Neural crest cell (in vitro differentiated cells): ENCODE measurements at places on chromosomes 11 and 22. TPM values are rescaled to one million over a fixed set of nuclear protein-coding genes. Genes with fewer than 3 reads are reported as not detected.

GRCh38 chr11:130001461-130002351, 929 bp downstream of the PRDM10 start:
- no peak for DNase-seq

- DNase-seq: no peak
Measured at GRCh38 chr22:43443152-43443471, 31.3 kb downstream of the MPPED1 start.

Gene RFPL2
- 0.21 TPM in 1 of 2 replicates, not detected in the other for total RNA-seq

DNA sequence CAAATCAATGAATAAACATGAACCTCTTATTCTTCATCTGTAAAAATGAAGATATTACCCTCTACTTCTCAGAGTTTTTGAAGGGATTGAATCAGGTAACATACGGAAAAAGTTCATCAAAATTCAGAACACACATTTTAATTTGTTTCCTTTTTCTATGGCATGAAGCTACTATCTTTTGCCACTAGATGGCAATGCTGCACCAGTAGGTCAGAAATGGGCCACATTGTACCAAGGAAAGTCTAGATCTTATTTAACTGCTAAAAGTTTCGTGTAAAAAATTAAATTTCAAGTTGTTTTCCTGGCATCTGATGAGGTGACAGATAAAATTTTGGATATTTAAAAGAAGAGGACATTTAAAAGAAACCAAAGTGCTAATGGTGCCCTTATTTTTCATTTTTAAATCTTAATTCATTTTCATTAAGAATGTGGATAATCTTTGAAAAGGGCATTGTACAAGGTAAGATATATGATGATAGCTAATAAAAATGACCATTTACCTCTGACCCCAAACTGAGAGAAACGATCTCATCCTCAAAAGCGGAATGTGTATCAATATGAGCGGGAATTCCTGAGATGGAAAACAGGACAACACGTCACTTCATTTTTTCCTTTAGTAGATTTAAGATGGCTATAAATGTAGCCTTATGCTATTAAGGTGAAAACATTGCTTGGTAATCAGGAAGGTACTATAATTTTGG, 16.1 kb downstream of the ALKBH8 start:
- no peak for DNase-seq

DNA sequence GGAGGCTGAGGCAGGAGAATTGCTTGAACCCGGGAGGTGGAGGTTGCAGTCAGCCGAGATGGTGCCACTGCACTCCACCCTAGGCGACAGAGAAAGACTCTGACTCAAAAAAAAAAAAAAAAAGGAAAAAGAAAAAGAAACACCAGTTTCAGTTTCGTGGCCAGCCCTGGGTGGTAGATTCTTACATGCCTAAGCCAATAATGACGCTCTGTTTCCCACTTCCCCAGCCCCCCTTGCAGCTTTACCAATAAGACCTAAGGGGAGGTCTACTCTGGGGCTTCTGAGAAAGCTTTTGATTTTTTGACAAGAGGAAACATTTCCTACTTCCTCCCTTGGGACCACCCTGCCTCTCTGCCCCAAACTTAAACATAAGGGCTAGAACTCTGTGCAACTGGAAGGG, 30.0 kb upstream of the PTPRJ start:
- DNase-seq: no peak

GRCh38 chr11:77092382-77092781, 10.3 kb upstream of the OMP start:
- DNase-seq: no peak

Gene TTLL12
- 72.4 and 73.8 TPM in 2 replicates for total RNA-seq

Gene SLC6A5
- 0.05 TPM in 1 of 2 replicates, not detected in the other for total RNA-seq

DNA sequence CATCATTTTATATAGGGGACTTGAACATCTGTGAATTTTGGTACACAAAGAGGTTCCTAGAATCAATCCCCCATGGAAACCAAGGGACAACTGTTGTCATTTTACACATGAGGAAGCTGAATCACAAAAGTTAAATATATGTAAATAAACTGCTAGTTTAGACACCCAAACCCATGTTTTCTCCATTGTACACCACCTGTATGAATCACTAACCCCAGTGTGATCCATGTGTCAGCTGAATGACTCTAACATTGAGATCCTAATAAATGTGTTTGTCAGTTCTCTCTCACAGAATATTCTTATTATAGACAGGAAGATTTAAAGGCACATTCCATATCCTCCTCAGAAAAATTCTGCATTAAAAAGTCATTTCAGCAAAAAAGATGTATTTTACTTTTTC, 83.3 kb downstream of the ATG16L2 start:
- DNase-seq: no peak

DNA sequence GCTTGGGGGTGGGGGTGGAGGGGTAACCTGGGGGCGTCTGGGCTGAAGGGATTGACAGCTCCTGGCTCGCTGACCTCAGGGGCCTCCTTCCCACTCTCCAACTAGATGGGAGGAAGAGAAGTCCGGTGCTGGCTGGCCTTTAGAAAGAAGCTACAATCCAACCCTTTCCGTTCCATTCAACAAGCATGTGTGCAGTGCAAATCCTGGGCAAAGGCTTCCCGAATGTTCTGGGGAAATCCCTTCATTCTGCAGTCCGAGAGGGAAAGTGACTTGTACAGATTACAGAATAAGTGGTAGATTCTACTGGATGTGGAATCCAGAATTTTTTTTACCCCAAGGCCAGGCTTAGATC, 149.9 kb downstream of the FEZ1 start:
- DNase-seq: no peak

DNA sequence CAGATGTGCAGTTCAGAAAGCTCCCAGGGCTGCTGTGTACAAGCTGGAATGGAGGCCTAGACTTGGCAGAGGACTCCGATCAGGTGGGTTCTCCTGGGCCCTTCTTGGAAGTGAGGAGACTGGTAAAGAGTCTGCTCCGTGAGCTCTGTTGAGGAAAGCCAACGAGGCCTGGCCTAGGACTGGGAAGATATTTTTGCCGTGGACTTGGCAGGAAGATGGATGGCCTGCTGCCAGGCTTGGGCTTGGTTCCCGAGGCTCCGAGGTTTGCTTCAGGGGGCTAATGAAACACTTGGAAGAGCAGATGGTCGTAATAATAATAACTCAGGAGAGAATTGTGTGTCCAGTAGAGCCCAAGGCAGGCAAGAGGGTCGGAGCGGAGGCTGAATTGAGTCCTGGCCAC, 3.9 kb downstream of the GALR3 start:
- no peak for DNase-seq

DNA sequence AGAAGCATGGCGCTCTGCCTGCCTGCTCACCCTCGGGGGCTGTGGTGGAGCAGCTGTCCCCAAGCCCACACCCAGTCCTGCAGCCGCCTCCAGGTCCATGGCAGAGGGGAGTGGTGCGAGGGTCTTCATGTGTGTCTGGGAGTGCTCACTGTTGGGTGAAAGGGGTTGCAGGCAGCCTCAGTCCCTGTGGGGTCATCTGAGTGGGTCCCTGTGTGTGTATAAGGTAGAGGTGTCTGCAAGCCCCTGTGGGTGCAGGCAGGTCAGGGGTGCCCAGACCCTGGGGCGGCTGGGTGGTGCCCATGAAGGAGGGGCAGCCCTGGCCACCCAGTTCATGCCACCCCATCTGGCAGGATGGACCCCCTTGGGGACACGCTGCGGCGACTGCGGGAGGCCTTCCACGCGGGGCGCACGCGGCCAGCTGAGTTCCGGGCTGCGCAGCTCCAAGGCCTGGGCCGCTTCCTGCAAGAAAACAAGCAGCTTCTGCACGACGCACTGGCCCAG, 4.9 kb downstream of the ALDH3B1 start:
- no peak for DNase-seq

Gene MS4A6A
- total RNA-seq: not detected in 2 replicates

Gene ZDHHC13
- 18.5 and 19.8 TPM in 2 replicates for total RNA-seq

- peak; percentile 62 for DNase-seq
Measured at GRCh38 chr11:45885274-45885920, at the start of gene MAPK8IP1. Gene MAPK8IP1, plus strand, starts transcription at chr11:45885651. Its CDS starts 170 bp downstream, at chr11:45885821.

Gene PDHX
- total RNA-seq: 32.6 and 38.6 TPM in 2 replicates

DNA sequence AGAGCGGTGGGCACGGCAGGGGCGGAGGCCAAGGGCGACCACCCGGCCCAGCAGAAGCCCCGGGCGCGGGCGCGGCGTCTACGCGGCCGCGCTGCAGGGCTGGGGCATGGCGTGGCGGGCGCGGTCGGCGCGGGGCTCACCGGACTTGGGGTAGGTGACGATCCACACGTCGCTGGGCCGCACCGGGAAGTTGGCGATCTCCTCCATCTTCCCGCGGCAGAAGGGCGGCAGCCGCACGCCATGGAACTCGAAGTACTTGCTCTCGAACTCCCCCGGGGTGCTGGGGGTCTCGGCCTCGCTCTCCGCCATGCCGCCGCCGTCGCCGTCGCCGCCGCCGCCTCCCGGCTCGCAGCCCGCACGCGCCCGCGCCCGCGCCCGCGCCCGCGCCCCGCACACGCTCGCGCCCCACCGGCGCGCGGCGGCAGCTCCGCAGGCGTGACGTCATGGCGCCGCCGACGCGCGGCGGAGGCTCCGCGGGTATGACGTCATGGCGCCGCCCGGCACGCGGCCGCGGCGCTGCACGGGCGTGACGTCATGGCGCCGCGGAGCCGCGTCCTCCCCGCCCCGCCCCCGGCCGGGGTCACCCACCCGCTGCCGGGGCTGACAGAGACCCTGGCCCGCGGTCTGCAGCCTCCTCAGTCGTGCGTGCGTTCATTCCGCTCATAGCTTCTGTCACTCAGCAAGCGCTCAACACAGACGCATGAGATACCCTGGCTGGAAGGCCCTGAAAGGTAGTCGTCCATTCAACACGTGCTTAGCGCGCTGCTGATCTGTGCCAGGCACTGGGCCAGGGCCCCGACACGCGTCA, at the start of gene SULT4A1:
TSS of gene SULT4A1 (minus strand) at position 440 of the 808 bp plus-strand sequence. CDS start at position 309, 131 bp downstream.
- peak; percentile 43 for DNase-seq

- DNase-seq: peak; percentile 29
Measured at GRCh38 chr11:73140213-73141030, 1.7 kb downstream of the FCHSD2 start.

- no peak for DNase-seq
Measured at GRCh38 chr22:50143096-50143495, 27.4 kb upstream of the PANX2 start.

Gene CRYAB
- not detected in 2 replicates for total RNA-seq

Gene OR5A1
- total RNA-seq: not detected in 2 replicates

DNA sequence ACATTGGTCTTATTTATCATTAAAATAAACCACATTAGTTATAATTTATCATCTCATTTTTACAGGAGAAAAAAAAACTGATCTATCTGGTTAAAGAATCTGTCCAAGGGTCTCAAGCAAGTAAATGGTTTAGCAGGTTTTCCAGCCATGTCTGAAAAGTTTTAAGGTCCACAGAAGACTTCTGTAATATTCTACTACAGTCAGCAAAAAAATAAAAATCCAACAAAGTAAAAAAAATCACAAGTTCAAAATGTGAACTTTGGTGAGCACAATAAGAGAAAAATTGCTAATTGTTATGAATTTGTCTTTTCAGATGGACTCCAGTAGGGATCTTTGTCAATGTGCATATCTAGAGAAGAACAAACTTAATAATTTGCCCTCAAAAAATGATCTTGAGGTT, 1.3 kb downstream of the OR52E4 start:
- no peak for DNase-seq

Gene TENM4
- total RNA-seq: 38.1 and 43.2 TPM in 2 replicates

Gene HIC2
- total RNA-seq: 44.2 and 44.3 TPM in 2 replicates

Gene MS4A7
- total RNA-seq: not detected in 2 replicates

Gene F2
- not detected in 2 replicates for total RNA-seq

DNA sequence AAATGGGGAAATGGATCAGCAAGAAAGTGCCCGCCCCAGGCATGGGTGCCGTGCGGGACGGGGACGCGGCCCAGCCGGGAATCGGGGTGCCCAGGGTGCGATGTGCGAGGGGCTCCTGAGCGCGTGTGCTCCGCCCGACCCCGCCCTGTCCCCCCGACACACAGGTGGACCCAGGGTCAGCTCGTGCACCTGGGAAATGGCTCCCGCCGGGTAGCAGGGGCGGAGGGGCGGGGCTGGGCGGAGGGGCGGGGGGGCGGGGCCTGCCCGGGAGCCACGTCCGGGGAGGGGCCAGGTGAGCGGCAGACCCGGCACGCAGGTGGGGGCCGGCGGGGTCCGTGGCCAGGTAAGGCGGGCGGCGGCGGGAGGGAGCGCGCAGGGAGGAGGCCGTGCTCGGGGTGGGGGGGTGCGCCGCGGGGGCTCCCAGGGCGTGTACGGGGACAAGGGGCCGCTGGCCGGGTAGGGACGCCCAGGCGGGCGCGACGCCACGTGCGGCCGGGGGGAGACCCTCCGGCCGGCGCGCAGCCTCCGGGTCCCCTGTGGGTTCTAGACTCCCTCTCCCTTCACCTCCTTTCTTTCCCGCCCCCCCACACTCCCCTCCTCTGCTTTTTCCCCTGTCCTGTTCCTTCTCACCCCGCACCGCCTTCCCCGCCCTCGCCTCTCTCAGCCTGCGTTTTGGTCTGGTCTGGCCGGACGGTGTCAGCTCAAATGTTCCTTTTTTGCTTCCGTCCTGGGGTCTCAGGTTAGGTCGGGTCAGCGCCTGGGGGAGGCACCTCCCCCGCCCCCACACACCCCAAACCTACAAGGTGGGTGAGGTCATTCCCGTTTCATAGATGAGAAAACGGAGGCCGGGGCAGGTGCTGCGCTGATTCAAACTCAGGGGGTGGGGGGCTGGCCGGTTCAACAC, at the start of gene ARHGAP8:
TSS of gene ARHGAP8 (plus strand) at position 291 of the 904 bp plus-strand sequence. CDS start 33,953 bp downstream, outside the sequence.
- no peak for DNase-seq

GRCh38 chr22:47858773-47859306, 1096.4 kb downstream of the TBC1D22A start:
- no peak for DNase-seq

Gene OR2AT4
- not detected in 2 replicates for total RNA-seq

DNA sequence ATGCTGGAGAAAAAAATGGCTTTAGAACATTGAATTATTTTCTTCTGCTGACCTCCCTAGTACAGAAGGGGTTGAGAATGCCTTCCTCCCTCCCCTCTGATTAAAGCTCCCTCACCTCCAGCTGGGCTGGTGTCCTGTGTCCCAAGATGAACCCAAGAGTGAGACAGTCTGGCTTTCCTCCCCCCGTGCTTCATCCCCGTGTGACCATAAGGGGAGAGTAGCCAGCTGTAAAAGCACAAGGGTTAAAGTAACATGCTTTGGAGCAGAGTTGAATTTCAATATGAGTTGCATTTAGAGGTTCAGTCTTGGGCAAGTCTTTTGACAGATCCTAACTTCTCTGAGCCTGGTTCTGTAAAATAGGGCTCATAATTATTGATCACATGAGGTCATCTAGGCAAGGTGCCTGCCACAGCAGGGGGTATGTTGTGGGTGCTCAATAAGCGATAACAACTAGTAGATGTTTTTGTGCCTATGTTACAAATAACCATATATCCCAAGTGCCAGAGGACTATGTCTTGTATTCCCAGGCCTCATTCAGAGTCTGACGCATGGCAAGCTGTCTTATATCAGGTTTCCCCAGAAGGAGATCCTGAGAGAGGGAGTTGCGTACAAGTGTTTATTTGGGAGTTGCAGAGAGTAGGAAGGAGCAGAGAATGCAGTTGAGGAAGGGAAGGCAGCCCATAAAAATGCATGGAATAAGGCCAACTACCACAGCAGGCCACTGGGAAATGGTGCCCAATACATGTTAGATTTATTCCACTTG, 4.1 kb downstream of the PRG2 start:
- no peak for DNase-seq

- DNase-seq: no peak
Measured at GRCh38 chr11:83649528-83649855, 363.3 kb upstream of the CCDC90B start.
